ENCODE measurements at places on chromosomes 4 and X.

DNA sequence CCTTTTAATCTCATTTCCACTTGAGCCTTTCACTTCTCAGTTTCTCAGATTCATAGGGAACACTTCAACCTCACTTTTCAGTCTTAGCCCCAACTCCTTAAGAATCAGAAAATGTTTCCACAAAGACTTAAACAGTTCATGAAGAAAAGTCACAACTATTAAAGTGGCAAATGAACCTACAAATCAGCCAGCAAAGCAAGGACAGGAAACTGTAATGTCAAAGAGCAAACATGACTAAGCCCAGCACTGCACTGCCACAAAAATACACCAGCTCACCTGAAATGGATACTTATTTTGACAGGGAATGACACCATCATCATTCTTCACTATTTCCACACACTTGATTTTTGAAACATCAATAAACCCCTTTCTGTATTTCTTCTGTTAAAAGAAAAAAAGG lies 41.8 kb upstream of the TXK start:
- peak; percentile 10 for DNase-seq

DNA sequence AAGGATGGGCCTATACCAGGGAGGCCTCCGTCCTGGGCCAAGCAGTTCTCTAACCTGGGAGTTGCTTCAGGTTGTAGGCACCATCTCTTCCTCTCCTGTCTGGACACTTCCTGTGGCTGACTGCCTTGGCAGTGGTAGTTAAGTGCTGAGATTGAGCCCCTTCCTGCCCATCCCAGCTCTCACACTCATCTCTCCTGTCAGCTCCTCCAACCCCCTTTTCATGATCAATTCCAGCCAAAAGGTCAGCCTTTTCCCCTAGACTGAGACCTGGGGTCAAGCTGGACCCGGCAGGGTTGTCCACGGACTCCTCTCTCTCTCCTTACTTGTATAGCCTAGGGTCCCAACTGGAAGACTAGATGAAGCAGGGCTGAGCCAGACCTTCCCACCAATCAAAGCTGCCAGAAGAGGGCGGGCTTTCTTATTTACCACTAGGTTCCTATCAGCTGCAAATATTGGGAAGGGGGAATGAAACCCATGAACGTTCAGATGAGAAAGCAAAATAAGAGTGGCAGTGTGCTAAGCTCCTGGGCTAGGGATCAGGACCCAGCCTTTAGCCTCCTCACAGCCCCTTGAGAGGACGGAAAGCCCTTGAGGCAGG lies 34.5 kb downstream of the KDM5C start:
- DNase-seq: no peak

DNA sequence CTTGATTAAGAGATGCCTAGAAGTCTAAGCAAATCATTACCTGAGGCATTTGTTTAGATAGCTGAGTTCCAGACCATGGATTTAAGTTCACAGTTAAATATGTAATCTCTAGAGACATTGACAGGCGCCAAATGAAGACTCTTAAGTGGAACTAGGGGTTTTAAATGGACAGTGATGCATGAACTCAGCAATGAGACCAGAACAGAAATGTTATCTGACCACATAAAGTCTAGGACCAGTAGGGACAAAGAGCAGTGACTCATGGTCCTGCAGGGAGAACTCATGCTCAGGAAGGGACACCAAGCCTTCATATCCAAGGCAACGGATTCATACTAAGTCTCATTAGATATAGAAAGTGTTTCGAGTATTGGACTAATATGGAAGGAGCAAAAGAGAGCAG lies 152.3 kb downstream of the PPARGC1A start:
- no peak for DNase-seq

- no peak for DNase-seq
These were observed 119.9 kb upstream of the AGA start for GRCh38 chr4:177562163-177562562.

DNA sequence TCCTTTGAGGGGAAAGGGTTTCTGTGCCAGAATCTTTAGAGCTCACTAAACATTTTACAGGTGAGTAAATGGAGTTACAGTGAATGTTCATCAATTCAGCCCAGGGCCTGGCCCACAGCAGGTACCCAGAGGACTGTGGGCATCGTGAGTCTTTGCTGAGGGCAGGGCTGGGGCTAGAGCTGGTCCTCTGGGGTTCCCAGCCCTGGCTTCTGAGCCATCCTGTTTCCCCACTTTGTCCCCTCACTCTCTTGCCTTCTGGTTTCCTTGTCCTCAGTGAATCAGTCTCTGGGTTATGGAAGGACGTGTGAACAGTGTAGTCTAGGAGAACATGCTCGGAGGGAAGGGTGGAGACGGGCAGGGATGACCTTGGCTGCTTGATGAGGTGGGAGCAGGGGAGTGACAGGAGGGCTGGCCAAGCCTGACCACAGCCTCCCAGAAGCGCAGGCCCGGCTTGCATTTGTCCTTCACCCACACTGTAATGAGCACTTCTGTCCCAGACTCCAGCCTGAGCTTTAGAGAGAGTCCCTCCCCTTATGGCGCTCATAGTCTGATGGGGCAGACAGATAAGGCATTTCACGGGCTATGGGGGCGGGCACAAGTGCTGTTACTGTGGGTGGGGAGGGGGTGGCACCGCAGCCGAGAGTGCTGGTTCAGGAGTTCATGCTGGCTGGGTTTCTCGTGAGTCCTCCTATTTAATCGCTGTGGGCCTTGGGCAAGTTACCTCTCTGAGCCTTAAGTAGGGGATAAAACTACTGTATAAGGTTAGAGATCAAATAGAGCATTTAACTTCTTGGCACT lies 17.3 kb downstream of the TBC1D14 start:
- peak; percentile 88 for DNase-seq

- DNase-seq: no peak
These were observed 68.4 kb downstream of the GATB start for GRCh38 chr4:151692443-151692782.

- DNase-seq: no peak
These were observed 7.7 kb downstream of the SYN1 start for GRCh38 chrX:47611926-47612325.

DNA sequence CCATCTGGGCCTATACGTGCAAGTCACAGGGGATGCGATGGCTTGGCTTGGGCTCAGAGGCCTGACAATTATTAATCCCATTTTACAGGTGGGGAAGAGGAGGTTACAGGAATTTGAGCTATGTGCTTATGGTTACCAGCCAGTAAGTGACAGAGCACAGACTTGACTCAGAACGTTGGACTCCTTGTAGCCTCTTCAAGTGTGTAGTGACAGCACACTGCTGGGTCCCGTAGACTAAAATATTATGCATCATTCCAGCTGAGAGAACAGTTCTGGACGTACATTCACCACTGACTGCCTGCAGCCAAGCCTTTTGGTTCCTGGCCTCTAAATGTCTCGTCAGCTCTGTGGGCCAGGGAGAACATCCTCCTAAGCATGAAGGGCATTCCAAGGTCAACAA lies 314.5 kb downstream of the GPAT3 start:
- DNase-seq: no peak

- peak; percentile 60 for DNase-seq
These were observed 85.3 kb upstream of the RBPJ start for GRCh38 chr4:26235500-26235899.

GRCh38 chr4:24007860-24008261 lies 118.0 kb upstream of the PPARGC1A start:
- no peak for DNase-seq

- DNase-seq: peak; percentile 25
These were observed 429 bp downstream of the NOCT start for GRCh38 chr4:139015948-139016471.

GRCh38 chr4:123653236-123653635 lies 256.6 kb downstream of the SPRY1 start:
- DNase-seq: no peak

- peak; percentile 56 for DNase-seq
These were observed 20.9 kb upstream of the MTM1 start for GRCh38 chrX:150547375-150548115.

DNA sequence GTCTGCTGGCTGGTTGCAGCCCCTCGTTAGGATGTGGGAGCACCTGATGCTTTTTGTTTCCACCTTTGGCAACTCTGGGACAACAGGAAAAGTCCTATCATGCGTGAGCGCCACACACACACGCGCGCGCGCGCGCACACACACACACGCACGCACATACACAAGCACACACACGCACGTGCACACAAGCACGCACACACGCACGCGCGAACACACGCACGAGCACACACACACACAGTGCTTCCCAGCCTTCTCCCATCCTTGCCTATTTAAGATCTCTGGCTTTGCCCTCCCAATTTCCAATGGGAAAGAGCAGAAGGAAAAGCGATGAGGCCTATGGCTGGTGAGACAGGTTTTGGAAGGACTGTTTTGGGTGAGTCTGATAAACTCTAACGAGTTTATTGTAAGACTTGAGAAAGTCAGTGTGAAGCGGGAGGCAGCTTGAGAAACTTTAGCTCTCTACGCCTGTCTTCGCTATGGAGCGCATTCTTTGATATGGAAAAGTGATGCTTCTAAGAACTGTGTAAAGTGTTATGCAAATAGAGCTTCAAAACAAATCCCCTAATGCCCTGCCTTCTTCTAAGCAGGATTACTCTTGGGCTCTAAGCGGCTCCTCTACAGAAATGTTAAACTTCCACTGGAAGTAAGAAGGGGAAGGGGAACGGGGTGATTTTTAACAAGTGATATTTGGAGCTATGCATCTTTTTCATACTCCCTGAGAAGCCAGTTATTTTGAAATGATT lies 11.8 kb downstream of the SUPT20HL1 start:
- no peak for DNase-seq

DNA sequence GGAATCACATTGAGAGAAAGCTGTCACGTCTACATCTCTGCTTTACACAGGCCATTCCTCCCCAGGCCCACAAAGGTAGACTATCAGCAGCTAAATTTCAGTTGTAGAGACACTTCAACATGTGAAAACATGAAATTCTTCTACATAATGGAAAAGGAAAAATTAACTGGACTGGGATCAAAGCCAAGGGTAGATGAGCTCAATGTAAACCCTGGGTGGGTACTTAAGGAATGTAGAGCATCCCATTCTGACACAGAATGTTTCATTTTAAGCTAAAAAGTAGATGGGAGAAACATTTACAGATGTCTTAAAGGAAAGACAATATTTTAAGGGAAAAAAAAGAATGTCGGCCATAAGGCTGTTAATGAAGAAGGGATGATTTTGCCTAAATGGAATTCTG lies 51.3 kb upstream of the NPNT start:
- DNase-seq: no peak

GRCh38 chrX:1481636-1482529 lies 29.2 kb upstream of the ASMTL start:
- peak; percentile 88 for DNase-seq

GRCh38 chrX:133045986-133046385 lies 50.9 kb downstream of the USP26 start:
- peak; percentile 36 for DNase-seq

DNA sequence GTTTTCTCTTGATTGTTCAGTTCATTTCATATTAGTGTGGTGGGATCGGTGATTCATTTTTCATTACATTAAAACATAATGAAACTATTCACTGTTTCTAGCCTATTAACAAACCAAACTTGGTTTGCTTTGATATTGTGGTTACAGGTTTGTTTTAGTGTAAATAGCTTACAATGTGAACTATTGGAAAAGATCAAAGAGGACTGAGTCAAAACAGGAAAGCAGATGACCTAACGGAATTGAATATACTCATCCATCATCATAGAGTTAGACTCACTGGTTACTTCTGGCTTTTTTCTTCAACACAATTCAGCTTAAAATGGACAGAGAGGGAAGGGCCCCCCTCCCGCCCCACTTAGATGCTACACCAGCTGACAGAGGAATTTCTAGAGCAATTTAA lies 616.2 kb upstream of the AADAT start:
- no peak for DNase-seq

GRCh38 chrX:51292421-51292820 lies 40.2 kb upstream of the NUDT10 start:
- DNase-seq: no peak

- DNase-seq: no peak
These were observed 43.1 kb downstream of the SRPX2 start for GRCh38 chrX:100687128-100687527.

GRCh38 chr4:167100120-167100519 lies 134.2 kb downstream of the SPOCK3 start:
- DNase-seq: peak; percentile 56

- DNase-seq: no peak
These were observed 1.6 kb downstream of the PCDH10 start for GRCh38 chr4:133150486-133151340.

DNA sequence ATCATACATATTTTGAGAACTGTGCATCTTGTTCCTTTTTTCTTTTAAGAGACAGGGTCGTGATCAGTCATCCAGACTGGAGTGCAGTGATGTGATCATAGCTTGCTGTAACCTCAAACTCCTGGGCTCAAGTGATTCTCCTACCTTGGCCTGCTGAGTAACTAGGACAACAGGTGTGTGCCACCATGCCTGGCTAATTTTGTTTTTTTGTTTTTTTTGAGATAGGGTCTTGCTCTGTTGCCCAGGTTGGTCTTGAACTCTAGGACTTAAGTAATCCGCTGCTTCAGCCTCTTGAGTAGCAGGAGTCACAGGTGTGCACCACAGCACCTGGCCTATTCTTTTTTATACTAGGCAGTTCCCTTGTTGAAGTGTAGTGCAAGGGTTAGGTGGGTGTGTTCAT lies 24.6 kb downstream of the KDM6A start:
- no peak for DNase-seq

Measured in iris pigment epithelial cell (primary cell).